ENCODE measurements at places on chromosomes 2 and 18.

GRCh38 chr2:39506215-39506614 is 69.1 kb upstream of the MAP4K3 start:
- no peak overlapping the region for H3K4me3 ChIP-seq
- H3K27me3 ChIP-seq: peaks cover 12% of the 10 kb centered on the region
- peaks cover 2% of the 10 kb centered on the region for H3K4me1 ChIP-seq

- DNase-seq: no peak
- peaks cover 17% of the 10 kb centered on the region for H3K4me1 ChIP-seq
- H3K4me3 ChIP-seq: peak overlapping the region; percentile 49
- peaks cover 77% of the 10 kb centered on the region for H3K27me3 ChIP-seq
Observed at GRCh38 chr2:176079831-176080539, 3.8 kb downstream of the EVX2 start.

DNA sequence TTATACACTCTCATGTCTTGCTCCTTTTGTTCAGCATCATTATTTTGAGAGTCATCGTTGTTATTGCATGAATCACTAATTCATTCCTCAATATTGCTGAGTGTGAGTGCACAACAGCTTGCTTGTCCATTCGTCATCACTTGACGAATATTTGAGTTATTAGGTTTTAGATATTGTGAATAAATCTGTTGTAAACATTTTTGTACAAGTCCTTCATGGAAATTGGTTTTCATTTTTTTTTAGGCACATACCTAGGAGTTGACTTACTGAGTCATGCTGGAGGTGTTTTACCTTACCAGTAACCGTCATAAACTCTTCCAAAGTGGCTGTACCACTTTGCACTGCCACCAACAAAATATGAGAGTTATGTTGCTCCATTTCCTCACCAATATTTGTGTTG is 84.2 kb upstream of the NCK2 start:
- H3K36me3 ChIP-seq: no peaks in the 10 kb centered on the region
- no peak overlapping the region for H3K27ac ChIP-seq
- H3K4me3 ChIP-seq: no peak overlapping the region

DNA sequence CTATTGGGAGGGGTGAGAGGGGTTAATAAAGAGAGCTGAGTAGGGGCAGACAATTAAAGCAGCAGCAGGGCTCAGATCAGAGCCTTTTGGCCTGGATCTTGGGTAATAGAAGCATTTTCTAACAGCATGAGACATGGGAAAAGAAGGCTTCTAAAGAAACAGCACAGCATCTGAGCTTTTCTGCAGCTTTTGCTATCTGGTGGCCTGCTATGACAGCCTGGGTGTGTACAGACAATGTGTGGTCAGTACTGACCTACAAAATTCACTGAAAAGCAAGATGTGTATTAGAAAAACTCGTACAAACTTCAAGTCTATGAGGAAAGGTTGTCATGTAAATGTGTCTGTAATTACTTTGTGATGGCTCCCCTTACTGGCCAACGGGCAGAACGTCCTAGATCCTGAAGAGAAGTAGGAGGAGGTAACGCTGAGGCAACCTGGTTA is 95.6 kb downstream of the GALNT3 start:
- DNase-seq: peak; percentile 20
- H3K4me3 ChIP-seq: no peak overlapping the region
- no peaks in the 10 kb centered on the region for H3K36me3 ChIP-seq
- no peaks in the 10 kb centered on the region for H3K4me1 ChIP-seq

GRCh38 chr18:33901894-33902512 is 322.7 kb downstream of the NOL4 start:
- H3K4me1 ChIP-seq: no peaks in the 10 kb centered on the region
- no peak overlapping the region for H3K27ac ChIP-seq
- no peak overlapping the region for H3K4me3 ChIP-seq
- H3K27me3 ChIP-seq: no peaks in the 10 kb centered on the region

DNA sequence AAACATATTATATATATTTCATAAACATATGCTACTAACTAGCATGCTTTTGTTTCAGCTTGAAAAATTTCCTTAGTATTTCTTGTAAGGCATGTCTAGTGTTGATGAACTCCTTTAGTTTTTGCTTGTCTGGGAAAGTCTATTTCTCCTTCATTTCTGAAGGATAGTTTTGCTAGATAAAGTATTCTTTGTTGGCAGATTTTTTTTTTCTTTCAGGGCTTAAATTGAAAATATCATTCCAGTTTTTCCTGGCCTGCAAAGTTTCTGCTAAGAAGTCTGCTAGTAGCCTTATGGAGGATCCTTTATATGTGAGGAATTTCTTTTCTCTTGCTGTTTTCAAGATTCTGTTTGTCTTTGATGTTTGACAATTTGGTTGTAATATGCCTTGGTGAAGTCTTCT is 183.5 kb downstream of the SLC4A3 start:
- H3K4me1 ChIP-seq: no peaks in the 10 kb centered on the region
- no peaks in the 10 kb centered on the region for H3K36me3 ChIP-seq
- H3K27me3 ChIP-seq: no peaks in the 10 kb centered on the region
- no peak for DNase-seq
- H3K27ac ChIP-seq: no peak overlapping the region

DNA sequence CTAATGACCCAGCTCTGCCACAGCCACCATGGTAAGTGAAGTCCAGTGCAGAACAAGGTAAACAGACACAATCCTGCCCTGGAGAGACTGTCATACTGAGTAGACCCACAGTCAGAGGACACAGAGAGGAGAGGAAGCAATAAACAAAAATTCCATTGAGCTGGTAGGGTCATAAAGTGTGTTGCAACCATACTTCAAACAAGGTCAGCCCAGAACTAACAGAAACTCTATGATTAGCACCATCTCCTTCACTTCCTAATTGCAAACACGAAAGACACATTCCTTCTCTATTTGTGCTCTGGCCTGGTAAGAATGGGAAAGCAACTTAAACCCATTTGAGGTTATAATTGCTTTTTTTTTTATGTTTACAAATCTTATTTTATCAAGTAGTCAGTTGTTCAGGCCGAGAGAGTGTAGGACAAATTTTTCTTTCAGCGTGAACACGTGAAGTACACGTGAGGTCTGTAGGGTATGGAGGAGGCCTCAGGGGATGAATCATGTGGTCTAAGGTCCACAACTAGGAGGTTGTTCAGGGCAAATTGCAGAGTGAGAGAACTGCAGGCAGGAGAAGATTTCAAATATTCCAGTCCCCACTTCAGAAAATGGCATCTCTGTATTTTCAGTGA is 71.4 kb upstream of the GLS start:
- peak overlapping the region; percentile 50 for H3K27ac ChIP-seq
- peaks cover 30% of the 10 kb centered on the region for H3K4me1 ChIP-seq
- H3K27me3 ChIP-seq: no peaks in the 10 kb centered on the region
- H3K4me3 ChIP-seq: no peak overlapping the region
- DNase-seq: no peak

DNA sequence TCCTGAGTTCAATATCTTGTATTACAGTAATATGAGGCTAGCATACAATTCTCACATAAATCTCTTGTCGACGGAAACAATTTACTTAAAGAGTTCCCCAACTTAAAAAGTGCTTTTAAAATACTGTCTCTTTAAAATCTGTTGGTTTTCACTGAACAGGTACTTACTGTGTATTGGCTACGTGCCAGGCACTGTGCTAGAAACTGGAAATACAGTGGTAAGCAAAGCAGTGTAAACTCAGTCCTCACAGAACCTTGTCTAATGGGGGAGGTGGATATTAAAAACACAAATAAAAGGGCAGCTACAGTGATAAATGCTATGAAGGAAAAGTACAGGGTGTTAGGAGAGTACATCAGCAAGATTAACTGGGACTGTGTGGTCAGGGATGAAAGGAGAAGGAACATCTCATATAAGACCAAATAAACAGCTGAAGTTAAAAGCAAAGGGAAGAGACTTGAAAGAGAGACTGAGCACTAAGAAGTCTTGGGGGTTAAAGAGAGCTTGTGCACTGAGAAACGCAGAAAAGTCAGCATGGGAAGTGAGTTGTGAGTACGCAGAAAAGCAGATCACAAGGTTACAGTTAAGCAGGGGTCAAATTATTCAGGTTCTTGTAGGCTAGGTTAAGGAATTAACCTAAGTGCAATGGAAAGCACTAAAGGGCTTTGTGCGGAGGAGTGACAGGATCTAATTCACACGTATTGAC is 52.5 kb downstream of the USP40 start:
- H3K27ac ChIP-seq: no peak overlapping the region
- no peak overlapping the region for H3K4me3 ChIP-seq
- H3K4me1 ChIP-seq: no peaks in the 10 kb centered on the region
- peaks cover 6% of the 10 kb centered on the region for H3K36me3 ChIP-seq

GRCh38 chr2:7672027-7672684 is 754.9 kb downstream of the RNF144A start:
- H3K4me3 ChIP-seq: peak overlapping the region; percentile 20
- H3K27ac ChIP-seq: peak overlapping the region; percentile 74
- H3K4me1 ChIP-seq: peaks cover 29% of the 10 kb centered on the region
- no peaks in the 10 kb centered on the region for H3K27me3 ChIP-seq
- peaks cover 2% of the 10 kb centered on the region for H3K36me3 ChIP-seq
- DNase-seq: peak; percentile 80

- H3K27me3 ChIP-seq: no peaks in the 10 kb centered on the region
- H3K4me3 ChIP-seq: no peak overlapping the region
- H3K27ac ChIP-seq: no peak overlapping the region
- no peak for DNase-seq
Observed at GRCh38 chr2:232447638-232448303, 8.2 kb upstream of the ALPI start.

DNA sequence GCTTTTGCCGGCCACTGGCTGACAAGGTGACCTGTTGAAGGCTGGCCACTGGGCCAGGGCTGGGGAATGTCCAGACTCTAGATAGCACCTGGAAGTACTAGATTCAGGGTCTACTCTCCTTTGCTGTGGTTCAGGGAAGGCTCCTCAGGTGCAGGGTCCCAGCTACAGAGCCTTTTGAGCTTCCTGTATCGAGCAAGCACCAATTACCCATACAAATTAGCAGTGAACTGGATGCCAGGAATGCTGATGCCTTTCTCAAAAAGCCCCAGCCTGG is 213.4 kb downstream of the CYP26B1 start:
- H3K4me1 ChIP-seq: no peaks in the 10 kb centered on the region
- no peak overlapping the region for H3K27ac ChIP-seq
- no peak for DNase-seq
- H3K4me3 ChIP-seq: no peak overlapping the region
- no peaks in the 10 kb centered on the region for H3K27me3 ChIP-seq

- DNase-seq: no peak
- no peaks in the 10 kb centered on the region for H3K4me1 ChIP-seq
- H3K27me3 ChIP-seq: no peaks in the 10 kb centered on the region
- H3K4me3 ChIP-seq: no peak overlapping the region
- H3K27ac ChIP-seq: no peak overlapping the region
Observed at GRCh38 chr2:20169796-20170703, 54.9 kb downstream of the SDC1 start.

DNA sequence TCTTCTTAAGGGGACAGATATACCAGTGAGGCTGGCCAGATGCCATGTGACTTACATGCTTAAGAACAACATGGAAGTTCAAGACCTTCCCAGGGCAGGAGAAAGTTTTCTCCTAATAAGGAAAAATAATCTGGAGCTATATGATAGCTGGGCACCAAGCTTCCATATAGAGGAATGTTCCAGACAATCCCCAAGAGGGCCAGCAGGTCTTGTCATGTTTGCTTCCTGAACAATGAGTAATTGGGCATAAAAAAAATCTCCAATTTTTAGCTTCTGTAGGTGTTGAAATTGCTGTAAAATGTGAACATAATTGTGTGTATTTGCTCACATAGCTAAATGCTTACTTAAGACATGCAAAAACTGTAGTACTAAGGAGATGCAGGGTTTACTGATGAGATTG is 809.5 kb upstream of the PIK3C3 start:
- H3K4me3 ChIP-seq: no peak overlapping the region
- DNase-seq: no peak

DNA sequence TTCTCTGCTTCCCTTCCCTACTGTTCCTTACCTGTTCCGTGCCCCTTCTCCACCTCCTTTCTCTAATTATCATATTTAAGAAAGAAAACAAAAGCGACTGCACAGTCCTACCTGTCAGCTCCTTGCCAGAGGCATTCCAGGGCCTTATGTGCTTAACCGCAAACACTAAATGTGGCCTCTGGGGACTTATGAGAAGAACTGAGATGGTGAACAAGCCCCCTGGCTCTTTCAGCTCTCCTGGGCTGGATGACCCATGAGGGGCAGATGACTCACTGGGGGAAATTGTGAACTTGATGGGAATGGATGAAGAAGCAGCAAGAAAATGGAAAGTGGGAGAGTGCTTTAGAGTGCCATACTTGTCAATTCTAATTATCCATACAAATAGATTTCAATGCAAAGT is 106.3 kb upstream of the LYPD1 start:
- no peaks in the 10 kb centered on the region for H3K36me3 ChIP-seq
- DNase-seq: no peak
- no peaks in the 10 kb centered on the region for H3K4me1 ChIP-seq
- H3K27ac ChIP-seq: no peak overlapping the region
- H3K4me3 ChIP-seq: no peak overlapping the region

- H3K27ac ChIP-seq: peak overlapping the region; percentile 79
- no peaks in the 10 kb centered on the region for H3K27me3 ChIP-seq
- DNase-seq: no peak
- H3K4me1 ChIP-seq: peaks cover 52% of the 10 kb centered on the region
- peak overlapping the region; percentile 39 for H3K4me3 ChIP-seq
Observed at GRCh38 chr2:207533461-207534008, 3.8 kb downstream of the CREB1 start.

DNA sequence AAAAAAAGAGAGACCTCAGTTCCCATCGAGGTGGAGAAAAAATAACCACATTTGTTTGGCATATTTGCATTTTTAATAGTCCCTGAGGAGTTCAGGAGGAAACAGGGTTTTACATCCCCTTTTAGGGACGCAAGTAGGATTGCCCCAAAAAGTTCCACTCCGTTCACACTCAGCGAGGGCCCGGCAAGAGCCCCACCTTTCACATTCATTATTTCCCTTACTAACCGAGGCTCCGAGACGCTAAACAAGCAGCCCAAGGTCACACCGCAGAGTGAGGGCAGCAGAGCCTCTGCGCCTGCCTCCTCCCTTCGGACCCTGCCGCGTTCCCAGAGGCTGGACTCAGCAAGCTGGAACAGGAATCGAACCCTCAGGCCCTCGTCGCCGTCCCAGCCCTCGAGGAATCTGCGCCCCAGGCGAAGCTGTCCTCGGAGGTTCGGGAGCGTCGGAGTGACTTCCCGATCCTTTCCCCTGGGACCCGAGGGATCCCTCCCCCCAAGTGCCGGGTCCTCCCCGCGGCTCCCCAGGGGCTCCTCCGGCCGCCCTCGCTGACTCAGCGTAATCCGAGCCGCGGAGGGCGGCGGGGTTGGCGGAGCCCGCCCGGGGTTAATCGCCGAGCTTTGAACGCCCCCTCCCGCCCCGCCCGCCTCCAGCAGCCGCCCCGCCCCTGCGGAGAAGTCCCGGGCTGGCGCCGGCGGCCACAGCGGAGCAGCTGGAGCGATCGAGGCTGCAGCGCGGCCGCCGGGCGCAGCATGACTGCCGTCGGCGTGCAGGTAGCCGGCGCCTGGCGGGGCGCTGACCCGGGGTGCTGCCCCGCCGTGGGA is at the start of gene TMEM37:
TSS of gene TMEM37 (plus strand) at position 700 of the 821 bp plus-strand sequence. CDS start at position 750, 50 bp downstream.
- H3K36me3 ChIP-seq: no peaks in the 10 kb centered on the region
- DNase-seq: peak; percentile 7
- H3K4me1 ChIP-seq: peaks cover 3% of the 10 kb centered on the region
- H3K4me3 ChIP-seq: peak within 1 kb of the TSS; percentile 22

DNA sequence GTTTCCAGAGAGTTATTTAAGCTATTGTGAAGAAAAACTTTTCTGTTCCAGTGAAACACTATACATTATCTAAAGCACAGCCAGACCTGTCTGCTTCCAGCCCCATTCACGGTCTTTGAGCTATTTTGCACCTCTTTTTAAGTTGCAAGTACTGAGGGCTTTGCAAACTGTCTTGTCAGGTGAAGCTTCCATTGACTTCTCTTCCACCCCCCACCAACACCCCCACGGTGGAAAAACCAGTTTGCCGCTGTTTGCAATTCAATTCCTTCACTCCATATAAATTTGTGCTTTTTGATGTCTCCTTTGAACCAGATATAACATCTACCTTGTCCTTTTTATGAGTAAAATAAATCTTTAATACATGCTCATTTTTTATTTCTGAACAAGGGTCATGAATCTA is 15.7 kb downstream of the B3GNT7 start:
- peaks cover 2% of the 10 kb centered on the region for H3K36me3 ChIP-seq
- DNase-seq: no peak
- no peak overlapping the region for H3K27ac ChIP-seq
- H3K4me3 ChIP-seq: peak overlapping the region; percentile 45

Measured in activated naive CD4-positive, alpha-beta T cell treated with anti-CD3 and anti-CD28 coated beads for 36 hours (primary cell).